ENCODE measurements at places on chromosomes 5 and 9. TPM values are rescaled to one million over a fixed set of nuclear protein-coding genes. Genes with fewer than 3 reads are reported as not detected.

TMEM174 gene
- not detected for total RNA-seq

HOMER1 gene
- 13.0 TPM for total RNA-seq

GCNT1 gene
- 6.8 TPM for total RNA-seq

RAB14 gene
- total RNA-seq, result 46.3 TPM

LRRC19 gene
- not detected for total RNA-seq

CLIC3 gene
- 0.95 TPM for total RNA-seq

HMCN2 gene
- not detected for total RNA-seq

MYMK gene
- total RNA-seq, result not detected

IL4 gene
- total RNA-seq, result not detected

GPR21 gene
- not detected for total RNA-seq

ADRA1B gene
- total RNA-seq, result 0.11 TPM

TIMD4 gene
- not detected for total RNA-seq

RABGAP1 gene
- 31.9 TPM for total RNA-seq

TRIM36 gene
- total RNA-seq, result 1.8 TPM

Data from foreskin keratinocyte (primary cell).